ENCODE measurements at places on chromosomes 3 and 15.

GRCh38 chr3:74442068-74442467 is 172.4 kb downstream of the CNTN3 start:
- DNase-seq = no peak

GRCh38 chr15:65884511-65884910 is 15.2 kb downstream of the RAB11A start:
- DNase-seq = no peak

DNA sequence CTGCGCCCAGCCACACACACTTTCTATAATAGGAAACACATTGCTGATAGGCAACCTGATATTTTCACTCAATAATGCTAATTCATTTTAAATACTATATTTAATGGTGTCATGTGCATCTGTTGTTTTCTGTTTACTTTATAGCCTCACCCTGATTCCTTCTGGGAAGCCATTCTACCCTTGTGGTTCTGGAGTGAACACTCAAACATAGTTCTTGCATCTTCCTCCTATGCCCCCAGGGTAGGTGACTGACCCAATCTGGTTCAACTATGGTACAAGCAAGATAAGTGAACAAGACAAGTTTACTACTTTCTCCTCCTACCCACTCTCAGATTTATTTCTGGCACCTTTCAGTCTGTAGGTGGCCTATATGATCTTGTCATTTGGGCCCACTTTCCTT is 4.3 kb upstream of the SCG3 start:
- DNase-seq = no peak

DNA sequence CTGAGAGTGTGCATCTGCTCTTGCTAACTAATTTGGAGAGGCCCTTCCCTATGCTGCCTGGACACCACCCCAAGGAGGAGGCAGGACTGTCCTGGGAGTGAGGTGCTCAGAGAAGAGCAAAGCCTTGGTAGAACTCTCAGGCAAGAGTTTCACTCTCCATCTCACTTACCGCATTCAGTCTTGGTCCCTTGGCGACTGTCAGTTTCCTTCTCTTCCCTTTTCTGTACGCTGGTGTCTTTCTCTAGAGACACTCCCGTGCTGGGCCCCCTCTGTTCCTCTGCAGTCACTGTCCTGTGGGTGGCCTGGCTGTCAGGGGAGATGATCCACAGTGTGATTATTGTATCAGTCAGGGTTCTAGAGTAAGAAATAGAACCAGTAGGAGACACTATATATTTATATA is 44.0 kb downstream of the IDH2 start:
- no peak for DNase-seq

GRCh38 chr3:55180936-55181535 is 253.2 kb upstream of the LRTM1 start:
- DNase-seq = no peak

GRCh38 chr3:42960282-42960681 is 18.8 kb upstream of the GASK1A start:
- DNase-seq = no peak

DNA sequence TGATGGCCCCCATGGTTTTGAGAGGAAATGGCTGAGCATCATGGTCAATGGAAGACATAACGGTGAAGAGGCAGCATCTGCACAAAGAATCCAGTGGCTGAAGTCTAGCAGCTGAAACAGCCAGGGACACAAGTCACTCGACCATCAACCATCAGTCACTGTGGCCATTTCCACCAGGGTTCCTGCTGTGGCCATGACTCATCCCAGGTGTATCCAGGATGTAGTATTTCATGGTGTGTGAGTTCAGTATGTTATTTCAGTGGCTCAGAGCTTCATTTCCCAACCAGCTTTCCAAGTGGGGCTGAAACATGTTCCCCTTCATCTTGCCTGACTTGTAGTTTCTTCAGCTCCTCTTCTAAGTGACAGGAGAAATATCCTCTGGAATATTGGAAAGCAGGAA is 47.8 kb upstream of the WNT5A start:
- no peak for DNase-seq

- DNase-seq = no peak
Observed at GRCh38 chr3:108887777-108888176, 65.2 kb downstream of the TRAT1 start.

DNA sequence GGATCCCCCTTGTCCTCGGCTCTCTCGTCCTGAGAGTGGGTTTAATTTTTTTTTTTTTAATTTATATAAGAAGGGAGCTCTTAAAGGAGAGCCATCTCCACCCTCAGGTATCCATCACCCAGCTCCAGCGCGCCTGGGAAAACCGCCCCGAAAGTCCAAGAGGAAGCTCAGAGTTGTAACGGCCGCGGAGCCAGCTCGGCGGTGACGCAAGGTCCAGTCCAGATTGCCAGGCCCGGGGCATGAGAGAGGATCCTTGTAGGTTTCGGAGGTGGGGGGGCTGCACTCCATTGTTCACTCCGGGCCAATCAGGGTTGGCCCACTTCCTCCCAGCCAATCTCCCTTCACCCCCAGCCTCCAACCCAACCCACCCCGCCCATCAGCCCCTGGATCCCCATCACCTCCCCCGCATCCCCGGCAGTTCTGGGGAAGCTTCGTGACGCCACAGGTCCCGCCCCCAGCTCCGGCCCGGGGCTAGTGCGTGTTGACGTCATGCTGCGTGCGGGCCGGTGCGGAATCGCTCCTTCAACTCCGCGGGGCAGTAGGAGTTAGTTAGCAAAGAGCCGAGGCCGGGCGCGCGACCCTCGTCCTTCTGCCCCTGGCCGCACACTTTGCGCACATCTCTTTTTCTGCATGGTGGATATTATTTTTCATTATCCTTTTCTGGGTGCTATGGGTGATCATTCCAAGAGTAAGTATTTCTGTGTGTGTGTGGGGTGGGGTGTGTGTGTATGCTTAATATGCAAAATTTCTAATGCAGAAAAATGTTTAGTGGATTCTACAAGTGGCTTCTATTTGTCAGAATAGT is at the start of gene ISL2:
Gene ISL2, plus strand, starts transcription at position 520 of the 805 bp plus-strand sequence. Its CDS starts 111 bp downstream, at position 631.
- DNase-seq = peak; percentile 89

GRCh38 chr3:159832024-159832423 is 156.6 kb upstream of the IL12A start:
- no peak for DNase-seq

GRCh38 chr15:54568381-54568780 is 590.1 kb downstream of the UNC13C start:
- DNase-seq = no peak

- no peak for DNase-seq
Observed at GRCh38 chr3:36482256-36482655, 102.0 kb downstream of the STAC start.

- no peak for DNase-seq
Observed at GRCh38 chr3:24963762-24964625, 464.1 kb upstream of the RARB start.

- DNase-seq = no peak
Observed at GRCh38 chr3:179495483-179495882, 44.2 kb upstream of the GNB4 start.

GRCh38 chr3:131807822-131808221 is 227.0 kb downstream of the CPNE4 start:
- DNase-seq = no peak

DNA sequence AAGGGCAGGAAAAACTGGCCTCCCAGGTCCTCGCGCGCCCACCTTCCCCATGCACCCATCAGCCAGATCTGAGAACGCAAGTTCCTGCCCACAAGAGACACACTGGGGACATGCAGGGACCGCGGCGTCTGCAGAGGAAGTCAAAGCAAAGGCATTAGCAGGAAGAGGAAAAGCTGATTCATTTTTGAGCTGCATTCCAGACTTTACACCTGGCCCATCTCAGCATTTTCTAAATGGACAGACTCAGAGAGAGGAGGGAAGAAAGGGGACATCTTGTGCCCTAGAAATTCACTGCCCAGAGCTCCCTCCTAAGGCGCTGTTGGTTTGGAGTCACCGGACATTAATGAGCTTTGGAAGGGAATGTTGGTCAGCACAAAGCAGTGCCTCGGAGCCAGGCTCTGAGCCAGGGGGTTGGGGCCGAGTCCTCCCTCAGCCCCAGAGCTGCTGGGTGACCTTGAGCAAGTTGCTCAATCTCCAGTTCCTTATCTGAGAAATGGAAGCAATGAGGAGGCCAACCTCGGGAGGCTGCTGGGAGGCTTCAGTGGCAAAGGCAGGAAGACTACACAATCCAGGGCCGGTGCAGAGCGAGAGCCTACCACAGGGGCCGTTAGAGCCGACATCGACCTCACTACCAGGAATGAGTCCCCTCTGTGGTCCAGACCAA is 150.5 kb upstream of the IQSEC1 start:
- no peak for DNase-seq

DNA sequence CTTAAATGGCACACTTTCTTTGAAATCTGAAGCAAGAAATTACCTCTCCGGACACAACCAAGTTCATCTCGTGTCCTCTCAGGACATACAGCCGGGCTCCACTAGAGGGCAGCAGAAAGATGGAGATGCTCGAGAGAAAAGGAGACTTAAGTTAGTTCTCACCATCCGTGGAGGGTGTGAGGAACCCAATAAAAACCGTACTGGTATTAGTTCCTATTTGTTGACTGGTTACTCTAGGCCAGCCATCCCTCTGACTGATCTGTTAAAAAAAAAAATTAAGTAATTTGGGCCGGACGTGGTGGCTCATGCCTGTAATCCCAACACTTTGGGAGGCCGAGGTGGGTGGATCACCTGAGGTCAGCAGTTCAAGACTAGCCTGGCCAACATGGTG is 7.9 kb upstream of the CYP11A1 start:
- peak; percentile 89 for DNase-seq

GRCh38 chr3:156939315-156939714 is 113.2 kb downstream of the LEKR1 start:
- no peak for DNase-seq

DNA sequence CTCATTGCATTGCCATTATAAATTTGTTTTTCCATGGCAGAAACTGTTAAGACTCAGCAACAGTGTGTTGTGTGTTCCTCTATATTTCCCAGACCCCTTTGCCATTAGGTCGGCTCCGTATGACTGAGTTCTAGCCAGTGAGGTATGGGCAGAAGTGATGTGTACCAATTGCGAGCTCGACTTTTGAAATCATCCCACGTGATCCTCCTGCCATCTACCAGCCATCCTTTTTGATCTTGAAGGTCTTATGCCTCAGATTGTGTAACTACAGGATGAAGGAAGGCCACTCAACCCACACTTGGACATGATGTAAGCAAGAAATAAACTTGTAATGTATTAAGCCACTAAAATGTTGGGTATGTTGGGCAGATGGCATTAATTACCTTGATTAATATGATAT is 562.3 kb downstream of the PDCD6IP start:
- DNase-seq = no peak

- DNase-seq = no peak
Observed at GRCh38 chr15:67505675-67506572, 15.0 kb upstream of the C15orf61 start.

- no peak for DNase-seq
Observed at GRCh38 chr3:30632521-30632920, 26.1 kb downstream of the TGFBR2 start.

GRCh38 chr3:67599821-67600220 is 54.6 kb downstream of the SUCLG2 start:
- no peak for DNase-seq

DNA sequence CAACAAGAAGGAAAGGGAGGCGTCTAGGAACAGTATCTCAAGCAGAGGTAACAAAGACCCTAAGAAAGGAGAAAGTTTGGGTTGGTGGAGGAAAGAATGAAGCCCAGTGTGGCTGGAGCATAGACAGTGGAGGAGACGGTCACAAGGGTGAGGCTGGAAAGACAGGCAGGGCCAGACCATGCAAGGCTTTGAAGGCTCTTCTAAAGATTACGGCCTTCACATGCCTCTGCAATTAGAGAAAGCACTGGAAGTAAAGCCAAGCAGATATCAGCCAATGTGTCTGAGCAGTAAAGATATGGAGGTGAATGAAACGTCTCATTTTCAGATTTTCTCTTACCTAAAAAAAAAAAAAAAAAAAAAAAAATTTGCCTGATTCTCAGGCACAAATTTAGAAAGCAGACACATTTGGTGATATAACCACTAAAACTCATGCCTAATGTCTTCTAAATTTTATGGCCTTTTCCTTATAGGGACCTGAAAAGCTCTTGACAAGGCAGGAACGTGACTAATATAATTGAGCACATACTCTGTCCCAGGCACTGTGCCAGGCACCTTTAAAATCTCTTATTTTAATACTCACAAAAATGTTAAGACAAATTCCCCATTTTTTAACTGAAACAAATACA is 184.1 kb downstream of the MECOM start:
- DNase-seq = no peak
